T-helper 1 cell treated with Interleukin-12 subunit alpha and Interleukin-12 subunit beta and Interleukin-4 antibody, amounts not matched to agents 30 ng/mL and 1 ng/mL, for 36 hours (primary cell): ENCODE measurements at places on chromosomes 12 and 14. TPM values are rescaled to one million over a fixed set of nuclear protein-coding genes. Genes with fewer than 3 reads are reported as not detected.

Gene MGP
- 0.25 TPM in 1 of 2 replicates, not detected in the other for total RNA-seq

Gene TMPRSS12
- total RNA-seq: not detected in 2 replicates

Gene FOXA1
- total RNA-seq: not detected in 2 replicates

Gene POP5
- 65.7 and 67.6 TPM in 2 replicates for total RNA-seq

Gene BCAT1
- total RNA-seq: 38.0 and 39.7 TPM in 2 replicates

Gene AMIGO2
- 4.7 and 6.4 TPM in 2 replicates for total RNA-seq

Gene SLC38A4
- not detected in 2 replicates for total RNA-seq

Gene RASSF8
- 0.51 and 1.6 TPM in 2 replicates for total RNA-seq
